ENCODE measurements at places on chromosomes 2 and 18. TPM values are rescaled to one million over a fixed set of nuclear protein-coding genes. Genes with fewer than 3 reads are reported as not detected.

DNA sequence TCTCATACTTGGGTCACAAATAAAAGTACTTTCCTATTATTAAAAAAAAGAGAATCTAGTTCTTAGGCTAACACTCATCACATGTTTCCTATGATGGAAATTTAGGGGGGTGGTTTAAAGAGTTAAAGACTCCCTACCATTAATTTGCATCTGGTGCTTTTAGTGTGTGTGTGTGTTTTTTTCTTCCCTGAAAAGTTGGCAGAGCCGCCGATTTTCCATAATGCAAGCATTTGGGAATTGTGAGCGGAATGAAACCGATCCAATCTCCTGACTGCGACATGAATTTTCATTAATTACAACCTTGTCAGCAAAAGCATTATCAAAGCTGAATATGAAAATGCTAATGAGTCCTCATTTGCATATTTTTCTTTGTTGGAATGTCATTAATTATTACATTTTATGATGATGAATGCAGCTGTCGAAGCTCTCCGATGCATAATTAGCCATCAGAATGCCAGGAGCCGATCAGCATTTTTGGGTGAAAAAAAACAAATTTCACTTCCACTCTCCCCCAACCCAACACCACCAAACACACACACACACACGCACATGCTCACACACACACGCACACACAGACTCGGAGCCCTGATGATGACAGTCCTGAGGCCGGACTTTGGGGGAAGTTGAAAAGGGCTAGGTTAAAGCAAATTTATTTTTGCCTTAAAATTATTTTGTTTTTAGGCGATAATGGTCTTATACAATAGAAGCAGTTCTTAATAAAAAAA lies 165.4 kb downstream of the TCF4 start:
- no peak overlapping the region for H3K4me3 ChIP-seq
- no peak for DNase-seq
- H3K4me1 ChIP-seq: no peaks in the 10 kb centered on the region
- no peaks in the 10 kb centered on the region for H3K36me3 ChIP-seq
- peaks cover 2% of the 10 kb centered on the region for H3K27me3 ChIP-seq
- no peak overlapping the region for H3K27ac ChIP-seq

DNA sequence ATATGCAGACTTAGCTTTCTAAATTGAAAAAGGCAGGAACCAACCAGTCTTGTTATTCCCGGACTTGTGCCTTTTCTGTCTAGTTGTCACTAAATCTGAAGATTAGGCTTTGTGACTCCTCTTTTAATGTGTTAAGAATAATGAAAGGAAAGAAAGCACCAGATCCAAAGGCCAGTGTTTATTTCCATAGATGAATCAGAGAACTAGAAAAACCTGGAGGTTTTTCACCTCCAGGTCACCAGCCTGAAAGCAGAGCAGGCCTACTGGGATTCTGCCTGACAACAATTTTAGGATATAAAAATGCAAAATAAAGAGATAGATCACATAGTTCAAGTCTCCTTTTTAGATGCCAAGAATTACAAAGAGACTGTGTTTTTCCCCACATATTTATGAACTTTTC lies 160.4 kb downstream of the GULP1 start:
- H3K4me1 ChIP-seq: no peaks in the 10 kb centered on the region
- no peak for DNase-seq
- H3K4me3 ChIP-seq: no peak overlapping the region
- H3K36me3 ChIP-seq: no peaks in the 10 kb centered on the region

DNA sequence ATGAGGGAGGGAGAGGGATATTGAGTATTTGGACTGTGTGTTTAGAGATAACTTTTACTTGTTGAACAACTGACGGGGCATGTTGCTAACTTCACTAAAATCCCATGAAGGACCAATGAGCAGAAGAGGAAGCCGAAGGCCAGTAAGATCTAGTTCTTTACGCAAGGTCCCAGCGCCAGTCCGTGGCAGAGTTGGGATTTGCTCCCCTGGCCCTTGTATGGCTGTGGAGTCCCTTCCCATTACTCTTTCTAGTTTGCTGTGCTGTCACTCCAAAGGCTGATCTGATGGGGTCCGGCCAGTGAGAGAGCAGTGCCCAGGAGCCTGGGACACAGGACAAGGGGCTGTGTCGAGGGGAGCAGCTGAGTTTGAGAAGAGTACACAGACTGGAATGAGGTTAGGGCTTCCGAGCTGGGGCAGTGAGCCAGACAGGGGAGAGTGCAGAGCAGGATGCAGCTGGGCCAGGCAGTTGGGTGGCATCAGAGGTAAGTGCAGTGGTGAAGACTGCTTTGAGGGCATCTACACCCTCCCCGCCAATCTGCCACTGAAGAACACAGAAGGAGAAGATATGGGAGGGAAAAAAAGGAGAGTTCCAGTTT lies 692.9 kb upstream of the HS6ST1 start:
- no peak for DNase-seq

DNA sequence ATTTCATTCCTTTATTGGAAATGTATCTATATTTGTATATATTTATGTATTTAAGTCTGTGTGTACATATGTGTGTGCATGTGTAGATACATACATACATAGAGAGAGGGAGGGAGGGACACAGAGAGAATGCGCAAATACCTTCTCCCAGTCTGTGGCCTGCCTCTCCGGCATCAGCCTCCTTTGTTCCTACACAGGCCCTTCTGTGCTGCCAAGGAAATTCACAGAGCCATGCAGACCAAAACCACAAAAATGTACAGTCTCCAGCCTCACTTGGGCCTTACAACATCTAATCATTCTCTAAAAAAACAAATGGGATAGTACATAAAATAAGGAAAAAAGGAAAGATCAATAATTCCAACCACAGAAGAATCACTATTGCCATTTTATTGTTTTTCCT lies 8.8 kb upstream of the CRACDL start:
- no peak for DNase-seq
- no peak overlapping the region for H3K27ac ChIP-seq
- no peaks in the 10 kb centered on the region for H3K4me1 ChIP-seq
- H3K36me3 ChIP-seq: no peaks in the 10 kb centered on the region
- H3K4me3 ChIP-seq: no peak overlapping the region

- no peak for DNase-seq
- H3K4me1 ChIP-seq: no peaks in the 10 kb centered on the region
- H3K4me3 ChIP-seq: no peak overlapping the region
- no peak overlapping the region for H3K27ac ChIP-seq
Measured at GRCh38 chr2:236862526-236862925, 223.2 kb upstream of the COPS8 start.

Gene ABCG8
- not detected for total RNA-seq

DNA sequence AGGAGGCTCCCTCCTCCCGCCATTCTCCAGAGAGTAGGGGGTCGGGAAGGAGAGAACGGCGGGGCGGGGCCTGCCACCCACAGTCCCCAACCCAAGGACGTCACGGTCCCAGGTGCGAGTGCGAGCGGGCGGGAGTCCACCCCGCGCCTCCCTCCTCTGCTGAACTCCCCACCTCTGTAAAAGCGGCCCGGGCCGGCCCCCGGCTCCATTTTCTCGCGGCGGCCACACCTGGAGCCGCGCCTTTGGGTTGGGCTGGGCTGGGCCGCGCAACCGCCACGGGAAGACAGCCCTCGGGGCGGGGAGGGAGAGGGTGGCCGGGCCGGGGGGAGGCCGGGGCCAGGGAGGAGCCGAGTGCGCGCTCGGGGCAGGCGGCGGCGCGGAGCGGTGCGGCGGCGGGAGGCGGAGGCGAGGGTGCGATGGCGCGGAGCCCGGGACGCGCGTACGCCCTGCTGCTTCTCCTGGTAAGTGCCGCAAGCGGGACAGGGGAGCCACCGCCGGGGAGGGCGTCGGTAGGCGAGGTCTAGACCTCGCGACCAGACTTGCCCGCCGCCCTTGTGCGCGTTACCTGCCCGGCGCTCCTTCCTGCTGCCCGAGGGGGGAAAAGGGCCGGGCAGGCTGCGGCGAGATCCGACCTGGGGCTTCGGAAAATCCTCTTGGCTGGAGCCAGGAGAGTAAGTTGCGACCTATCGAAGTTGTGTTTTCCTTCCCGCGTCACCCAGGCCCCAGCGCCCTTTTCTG lies at the start of gene DSG2:
TSS of gene DSG2 (plus strand) at position 342 of the 738 bp plus-strand sequence. CDS start at position 417, 75 bp downstream.
- H3K27ac ChIP-seq: no peak within 1 kb of the TSS
- H3K4me1 ChIP-seq: peaks cover 6% of the 10 kb centered on the region
- H3K27me3 ChIP-seq: peaks cover 40% of the 10 kb centered on the region
- peak; percentile 34 for DNase-seq
- no peaks in the 10 kb centered on the region for H3K36me3 ChIP-seq

GRCh38 chr2:191043438-191043837 lies 29.5 kb upstream of the STAT1 start:
- no peak for DNase-seq
- no peak overlapping the region for H3K27ac ChIP-seq
- H3K27me3 ChIP-seq: no peaks in the 10 kb centered on the region
- H3K4me1 ChIP-seq: peaks cover 22% of the 10 kb centered on the region

DNA sequence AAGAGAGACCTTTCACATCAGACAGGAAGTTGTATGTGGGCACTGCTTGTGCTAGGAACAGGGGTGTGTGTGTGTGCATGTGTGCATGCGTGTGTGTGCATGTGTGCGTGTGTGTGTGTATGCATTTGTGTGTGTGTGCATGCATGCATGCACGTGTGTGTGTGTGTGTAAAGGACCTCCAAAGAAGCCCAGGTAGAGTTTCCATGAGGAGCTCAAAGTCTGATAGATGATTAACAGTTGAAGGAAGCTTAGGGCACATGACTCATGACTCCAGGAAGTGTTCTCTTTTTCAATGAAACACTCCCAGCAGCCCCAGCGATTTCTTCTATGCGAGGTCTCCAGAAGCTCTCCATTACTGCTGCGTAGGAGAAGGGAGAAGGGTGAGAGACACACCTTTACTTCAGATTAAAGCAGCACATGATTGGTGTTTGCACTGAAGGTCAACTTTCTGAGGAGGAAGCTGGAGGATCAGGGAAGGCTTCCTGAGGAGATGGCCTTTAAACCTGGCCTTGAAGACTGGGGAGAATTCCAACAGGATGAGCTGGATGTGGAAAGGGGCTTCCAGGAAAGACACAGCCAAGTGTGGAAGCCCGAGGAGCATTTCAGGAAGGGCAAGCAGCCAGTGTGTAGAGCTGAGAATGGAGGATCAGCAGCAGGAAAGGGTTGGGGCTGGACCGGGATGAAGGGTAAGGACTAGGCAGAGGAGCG lies 77.7 kb downstream of the SMAD4 start:
- H3K27ac ChIP-seq: peak overlapping the region; percentile 74
- H3K27me3 ChIP-seq: no peaks in the 10 kb centered on the region
- peaks cover 20% of the 10 kb centered on the region for H3K4me1 ChIP-seq
- no peaks in the 10 kb centered on the region for H3K36me3 ChIP-seq

DNA sequence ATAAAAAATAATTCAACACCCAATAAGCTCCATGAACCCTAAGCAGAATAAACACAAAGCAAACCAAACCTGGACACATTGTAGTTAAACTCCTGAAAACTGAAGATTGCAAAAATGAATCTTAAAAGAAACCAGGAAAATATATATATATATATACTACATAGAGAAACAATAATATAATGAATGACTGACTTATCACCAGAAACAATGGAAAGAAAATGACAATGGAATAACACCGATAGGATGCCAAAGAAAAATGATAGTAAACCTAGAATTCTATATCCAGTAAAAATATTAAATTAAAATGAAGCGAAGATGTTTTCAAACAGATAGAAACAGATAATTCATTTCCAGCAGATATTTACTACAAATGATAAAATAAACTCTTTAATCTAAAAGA lies 346.9 kb downstream of the IRS1 start:
- H3K27me3 ChIP-seq: no peaks in the 10 kb centered on the region
- no peak for DNase-seq
- no peaks in the 10 kb centered on the region for H3K4me1 ChIP-seq
- no peaks in the 10 kb centered on the region for H3K36me3 ChIP-seq

DNA sequence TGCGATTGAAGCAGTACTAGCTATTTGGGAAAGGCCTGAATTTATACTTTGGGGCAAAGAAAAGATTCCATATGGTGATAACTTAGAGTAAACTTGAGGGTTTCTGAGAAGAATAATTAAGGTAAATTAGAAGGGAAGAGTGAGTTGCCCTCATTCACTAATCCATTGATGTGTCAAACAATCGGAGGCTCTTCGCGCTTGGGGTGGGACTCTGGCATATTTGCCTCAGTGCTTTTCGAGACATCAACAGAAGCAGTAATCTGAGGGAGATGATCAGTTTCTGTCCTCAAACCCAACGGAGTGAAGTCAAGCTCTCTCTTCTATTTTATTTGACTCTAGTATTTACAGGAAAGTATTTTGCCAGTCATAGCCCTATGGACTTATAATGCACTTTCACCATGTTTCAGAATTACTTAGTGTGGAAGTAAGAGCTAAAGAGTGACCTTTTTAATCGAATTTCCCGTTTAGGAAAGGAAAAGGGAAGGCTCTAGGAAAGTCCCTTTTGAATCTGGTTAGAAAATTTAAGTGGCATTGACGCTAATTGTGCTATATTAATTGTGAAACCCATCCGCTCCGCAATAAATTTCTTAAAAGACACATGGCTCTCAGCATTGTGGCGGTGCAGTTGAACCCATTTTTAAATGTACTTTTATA lies 1.3 kb downstream of the RAB10 start:
- peaks cover 28% of the 10 kb centered on the region for H3K36me3 ChIP-seq
- no peak for DNase-seq
- peaks cover 31% of the 10 kb centered on the region for H3K4me1 ChIP-seq
- peak overlapping the region; percentile 90 for H3K4me3 ChIP-seq
- H3K27ac ChIP-seq: peak overlapping the region; percentile 94
- no peaks in the 10 kb centered on the region for H3K27me3 ChIP-seq

- DNase-seq: no peak
- peaks cover 10% of the 10 kb centered on the region for H3K27me3 ChIP-seq
- H3K27ac ChIP-seq: no peak overlapping the region
Measured at GRCh38 chr2:38261569-38262068, 115.5 kb downstream of the ATL2 start.

DNA sequence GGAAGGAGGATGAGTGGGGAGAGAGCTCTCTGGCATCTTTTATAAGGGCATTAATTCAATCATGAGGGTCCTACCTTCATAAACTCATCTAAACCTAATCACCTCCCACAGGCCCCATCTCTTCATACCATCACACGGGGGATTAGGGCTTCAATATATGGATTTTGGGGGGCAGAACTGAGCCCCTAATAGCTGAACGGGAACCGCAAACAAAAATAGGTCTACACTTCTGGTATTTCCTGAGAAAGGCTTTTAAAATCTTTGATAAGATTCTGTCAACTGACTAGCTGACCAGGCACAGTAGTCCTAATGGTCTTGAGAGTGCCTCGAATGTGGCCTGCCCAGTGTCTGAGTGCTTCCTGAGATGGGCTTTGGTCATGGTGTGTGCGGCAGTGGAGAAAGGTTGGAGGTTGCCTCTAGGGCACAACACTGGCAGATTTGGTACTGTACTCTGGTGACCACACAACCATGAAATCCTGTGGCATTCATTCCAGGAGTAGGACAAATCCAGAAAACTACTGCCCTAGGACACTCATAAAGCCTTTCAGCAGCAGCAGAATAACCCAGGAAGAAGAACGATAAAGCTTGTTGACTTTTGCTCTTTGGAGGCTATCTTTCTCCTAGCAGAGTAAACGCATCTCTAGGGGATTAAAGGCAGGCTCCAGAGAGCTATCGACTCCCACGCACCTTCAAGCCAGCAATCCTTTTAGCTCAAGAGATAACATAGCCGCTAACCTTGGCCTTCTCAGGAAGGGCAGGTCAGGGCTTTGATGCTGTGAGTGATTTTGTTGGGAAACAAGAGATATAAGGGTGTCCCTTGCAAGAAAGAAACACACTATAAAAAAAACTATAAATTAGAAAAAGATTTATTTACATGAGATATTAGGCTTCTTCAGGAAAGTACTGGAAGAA lies 12.3 kb upstream of the APOB start:
- DNase-seq: no peak
- H3K27me3 ChIP-seq: no peaks in the 10 kb centered on the region
- no peaks in the 10 kb centered on the region for H3K4me1 ChIP-seq
- no peak overlapping the region for H3K27ac ChIP-seq

GRCh38 chr2:105299290-105299689 lies 30.2 kb downstream of the TGFBRAP1 start:
- H3K27me3 ChIP-seq: no peaks in the 10 kb centered on the region
- no peak overlapping the region for H3K4me3 ChIP-seq
- H3K36me3 ChIP-seq: peaks cover 34% of the 10 kb centered on the region
